T47D (cell line): ENCODE measurements at places on chromosomes 6 and 20.

- no peak for DNase-seq
These were observed 107.7 kb upstream of the ATXN1 start for GRCh38 chr6:16868968-16869367.

GRCh38 chr20:45128099-45128498 lies 3.8 kb upstream of the WFDC12 start:
- DNase-seq: no peak

- no peak for DNase-seq
These were observed 6.8 kb downstream of the NFATC2 start for GRCh38 chr20:51535674-51536073.

DNA sequence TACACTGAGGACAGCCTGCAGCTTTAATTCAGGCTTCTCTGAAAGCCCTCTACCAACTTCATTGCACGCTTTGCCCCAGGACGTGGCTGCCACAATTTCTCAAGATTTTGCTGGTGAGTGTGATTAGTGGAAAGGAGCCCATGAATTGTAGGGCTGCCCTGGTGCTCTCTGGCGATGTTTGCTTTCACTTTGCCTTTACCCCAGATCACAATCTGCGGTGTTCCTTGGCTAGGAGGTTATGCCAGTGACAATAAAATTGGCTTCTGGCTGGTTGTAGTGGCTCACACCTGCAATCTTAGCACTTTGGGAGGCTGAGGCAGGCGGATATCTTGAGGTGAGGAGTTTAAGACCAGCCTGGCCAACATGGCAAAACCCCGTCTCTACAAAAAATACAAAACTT lies 139.3 kb downstream of the FOXC1 start:
- no peak for DNase-seq
